ENCODE measurements at places on chromosomes 5 and 9.

DNA sequence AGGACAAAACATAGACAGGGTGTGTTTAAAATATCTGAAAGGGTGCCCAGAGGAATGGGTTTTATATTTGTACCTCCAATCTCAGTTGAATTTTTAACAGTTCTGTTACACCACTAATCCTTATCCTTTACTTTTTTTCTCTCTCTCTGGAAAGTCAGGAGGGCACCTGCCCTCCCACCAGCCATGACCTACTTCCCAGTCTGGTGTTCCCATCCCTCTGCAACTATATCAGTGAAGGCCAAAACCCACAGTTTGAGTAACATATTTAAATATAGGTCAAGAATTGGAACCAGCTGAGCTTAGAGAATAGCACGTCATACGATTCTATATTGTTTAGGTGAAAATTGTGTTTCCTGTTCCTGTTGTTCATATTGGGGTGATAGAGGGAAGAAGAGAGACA lies 229.8 kb downstream of the NTRK2 start:
- DNase-seq: no peak

DNA sequence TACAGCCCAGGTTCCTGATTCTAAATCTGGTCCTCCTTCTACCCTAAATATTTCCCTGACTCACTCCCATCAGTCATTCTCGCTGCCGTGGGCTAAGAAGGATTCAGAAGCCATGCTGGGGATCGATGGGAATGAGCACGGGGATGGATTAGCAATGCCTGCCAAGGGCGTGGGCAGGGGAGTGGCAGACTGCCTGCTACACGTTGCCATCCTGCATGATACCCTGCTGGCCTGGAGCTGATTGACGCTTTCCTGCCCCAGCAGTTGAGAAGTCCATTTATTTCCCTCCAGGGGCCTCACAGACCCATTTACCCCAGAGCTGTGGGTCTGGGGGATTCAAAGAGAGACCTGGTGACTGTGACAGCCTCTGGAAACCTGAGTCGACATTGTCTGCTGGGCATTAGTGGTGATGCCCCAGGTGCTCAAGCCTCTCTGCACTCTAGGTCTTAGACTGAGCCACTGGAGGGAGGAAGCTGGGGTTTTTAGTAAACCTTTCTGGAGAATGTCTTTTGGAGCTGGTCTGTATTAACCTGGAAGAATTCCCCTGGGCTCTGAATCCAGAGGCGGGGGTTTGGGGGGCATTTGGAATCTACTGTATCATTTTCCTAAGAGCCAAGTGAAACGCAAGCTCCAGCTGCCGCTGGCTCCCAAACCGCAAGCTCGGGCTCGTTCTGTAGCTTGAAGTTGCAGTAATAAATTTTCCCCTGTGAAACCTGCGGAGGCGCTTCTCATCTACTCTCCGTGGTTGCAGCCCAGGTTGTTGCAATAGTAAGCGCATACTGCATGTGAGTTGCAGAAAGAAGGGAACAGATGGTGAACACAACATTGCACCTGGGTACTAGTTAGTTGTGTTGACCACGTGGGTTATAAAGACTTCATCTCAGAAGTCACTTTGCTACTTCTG lies 76.3 kb upstream of the RAPGEF1 start:
- no peak for DNase-seq

DNA sequence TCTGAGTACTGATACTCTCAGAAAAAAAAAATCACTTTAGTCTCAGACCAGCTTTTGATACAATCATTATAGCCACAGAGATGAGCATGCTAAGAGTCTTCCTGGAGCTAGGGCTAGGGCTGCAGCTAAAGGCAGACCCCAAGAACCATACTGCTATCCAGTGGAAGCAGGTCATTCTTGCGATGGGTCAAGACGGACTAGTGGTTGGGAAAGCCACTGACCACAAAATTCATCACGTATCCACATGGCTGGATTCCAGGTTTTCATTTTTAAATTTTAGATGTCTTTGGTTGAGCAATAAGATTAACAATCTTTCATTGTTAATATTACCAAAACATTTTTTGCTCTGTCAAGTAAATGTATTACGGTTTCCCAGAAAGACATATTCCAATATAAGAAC lies 598.1 kb downstream of the DNAH5 start:
- DNase-seq: no peak

GRCh38 chr5:138817241-138817640 lies 57.9 kb downstream of the LRRTM2 start:
- no peak for DNase-seq

DNA sequence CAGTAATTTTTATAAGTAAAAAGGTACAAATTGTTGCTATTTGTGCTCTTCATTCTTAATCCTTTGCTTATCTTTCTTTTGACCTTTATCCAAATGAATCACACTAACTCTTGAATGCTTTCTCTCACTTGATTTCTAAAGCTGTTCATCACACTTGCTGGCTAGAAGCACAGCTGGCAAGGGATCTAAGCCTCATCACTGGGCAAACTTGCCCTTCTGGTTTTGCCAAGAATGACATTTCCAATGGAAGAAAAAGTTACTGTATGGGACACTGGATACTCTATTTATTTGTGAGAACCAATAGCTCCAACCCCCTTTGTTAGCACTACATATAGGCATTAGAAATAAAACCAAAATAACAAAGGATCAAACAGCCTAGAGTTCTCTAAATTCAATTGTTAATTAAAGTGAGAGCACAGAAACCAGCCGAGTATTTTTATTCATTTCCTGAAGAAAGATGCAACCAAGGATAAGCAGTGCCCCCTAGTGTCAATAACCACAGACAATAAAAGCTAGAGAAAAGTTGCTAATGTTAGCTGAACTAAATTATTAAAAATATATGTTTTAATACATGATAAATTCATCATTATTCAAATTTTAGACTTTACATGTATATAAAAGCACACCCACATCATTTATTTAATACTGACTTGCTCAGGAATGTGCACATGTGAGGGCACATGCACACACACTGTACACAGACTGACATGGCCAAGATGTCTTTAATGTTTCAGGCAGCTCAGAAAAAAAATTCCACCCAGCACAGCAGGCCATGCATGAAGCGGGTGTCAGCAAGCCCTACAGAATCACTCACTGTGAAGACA lies 59.8 kb upstream of the POU5F2 start:
- no peak for DNase-seq

DNA sequence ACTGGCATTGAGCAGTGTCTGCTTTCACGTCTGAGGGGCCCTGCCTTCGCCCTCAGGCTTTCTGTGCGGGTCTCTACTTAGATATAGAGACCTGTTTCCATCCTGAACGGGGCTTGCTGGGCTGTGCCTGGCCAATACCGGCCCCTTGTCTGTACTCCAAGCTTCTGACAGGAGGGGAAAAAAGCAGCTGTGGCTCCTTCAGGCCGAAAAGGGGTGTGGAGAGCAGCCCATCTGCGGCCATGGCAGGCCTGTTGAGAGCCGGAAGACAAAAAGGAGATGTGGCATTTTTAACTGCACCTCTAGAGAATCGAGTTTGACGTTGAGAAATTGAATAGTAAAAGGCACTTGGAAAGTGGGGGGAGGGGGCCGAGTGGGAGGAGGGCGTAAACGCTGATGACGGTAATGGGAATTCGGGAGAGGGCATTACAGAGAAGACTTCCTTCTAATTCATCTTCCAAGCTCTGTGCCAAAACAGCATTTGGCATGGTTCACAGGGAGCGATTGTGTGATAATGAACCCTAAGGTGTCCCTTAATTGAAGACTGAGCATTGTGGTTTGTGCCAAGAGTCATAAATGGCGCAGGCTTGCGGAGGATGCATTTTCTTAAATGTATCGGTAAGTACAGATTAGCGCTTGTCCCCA lies 25.1 kb upstream of the PRDM12 start:
- DNase-seq: no peak

DNA sequence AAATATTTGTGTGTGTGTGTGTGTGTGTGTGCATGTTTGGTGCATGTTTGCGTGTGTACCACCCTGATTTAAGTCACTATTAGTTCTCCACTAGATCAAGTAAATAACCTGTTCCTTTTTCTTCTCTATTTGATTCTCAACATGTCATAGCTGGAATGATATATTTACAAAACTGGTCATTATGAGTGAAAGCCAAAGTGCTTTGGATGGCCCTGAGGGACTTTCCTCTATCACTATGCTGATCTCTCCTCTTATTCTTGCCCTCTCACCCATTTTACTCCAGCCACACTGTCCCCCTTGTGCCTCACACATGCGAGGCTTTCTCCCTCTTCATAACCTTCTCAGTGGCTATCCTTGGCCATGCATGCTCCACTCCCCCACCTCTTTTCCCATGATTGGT lies 144.6 kb upstream of the NMUR2 start:
- DNase-seq: no peak

- no peak for DNase-seq
These were observed 51.7 kb downstream of the GPBP1 start for GRCh38 chr5:57225553-57225952.

- no peak for DNase-seq
These were observed 507.3 kb downstream of the SLCO4C1 start for GRCh38 chr5:101788797-101789196.
